Cardiac fibroblast (primary cell): ENCODE measurements at places on chromosomes 4 and X.

DNA sequence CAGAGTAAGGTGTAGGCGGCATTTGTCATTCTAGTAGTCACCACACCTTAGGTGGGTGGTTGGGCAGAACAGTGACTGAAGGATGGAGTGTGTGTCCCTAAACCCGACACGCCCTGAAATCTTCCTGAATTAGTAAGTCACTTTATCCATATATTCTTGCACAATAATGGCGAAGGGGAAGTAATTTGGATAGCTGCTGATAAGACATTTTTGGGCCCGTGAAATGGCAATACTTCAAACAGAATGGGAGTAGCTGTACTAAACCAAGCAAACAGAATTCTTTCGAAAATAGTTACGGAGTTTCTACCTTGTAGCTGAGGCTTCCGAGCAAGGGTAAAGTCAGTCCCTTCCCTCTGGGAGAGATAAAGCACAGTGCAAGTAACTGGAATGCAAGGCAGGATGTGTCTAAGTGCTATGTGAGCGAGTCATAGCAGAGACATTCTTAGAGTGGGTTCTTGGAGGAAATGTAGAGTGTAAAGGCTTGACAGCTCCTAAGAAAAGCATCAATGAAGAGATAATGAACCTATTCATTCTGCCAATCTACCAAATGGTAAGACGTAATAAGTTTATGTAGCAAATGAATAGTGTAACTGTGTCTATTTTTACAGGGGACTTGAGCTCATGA lies 72.8 kb downstream of the CLCN5 start:
- peak; percentile 80 for DNase-seq

- no peak for DNase-seq
Observed at GRCh38 chrX:24448762-24449250, 16.3 kb upstream of the PDK3 start.

DNA sequence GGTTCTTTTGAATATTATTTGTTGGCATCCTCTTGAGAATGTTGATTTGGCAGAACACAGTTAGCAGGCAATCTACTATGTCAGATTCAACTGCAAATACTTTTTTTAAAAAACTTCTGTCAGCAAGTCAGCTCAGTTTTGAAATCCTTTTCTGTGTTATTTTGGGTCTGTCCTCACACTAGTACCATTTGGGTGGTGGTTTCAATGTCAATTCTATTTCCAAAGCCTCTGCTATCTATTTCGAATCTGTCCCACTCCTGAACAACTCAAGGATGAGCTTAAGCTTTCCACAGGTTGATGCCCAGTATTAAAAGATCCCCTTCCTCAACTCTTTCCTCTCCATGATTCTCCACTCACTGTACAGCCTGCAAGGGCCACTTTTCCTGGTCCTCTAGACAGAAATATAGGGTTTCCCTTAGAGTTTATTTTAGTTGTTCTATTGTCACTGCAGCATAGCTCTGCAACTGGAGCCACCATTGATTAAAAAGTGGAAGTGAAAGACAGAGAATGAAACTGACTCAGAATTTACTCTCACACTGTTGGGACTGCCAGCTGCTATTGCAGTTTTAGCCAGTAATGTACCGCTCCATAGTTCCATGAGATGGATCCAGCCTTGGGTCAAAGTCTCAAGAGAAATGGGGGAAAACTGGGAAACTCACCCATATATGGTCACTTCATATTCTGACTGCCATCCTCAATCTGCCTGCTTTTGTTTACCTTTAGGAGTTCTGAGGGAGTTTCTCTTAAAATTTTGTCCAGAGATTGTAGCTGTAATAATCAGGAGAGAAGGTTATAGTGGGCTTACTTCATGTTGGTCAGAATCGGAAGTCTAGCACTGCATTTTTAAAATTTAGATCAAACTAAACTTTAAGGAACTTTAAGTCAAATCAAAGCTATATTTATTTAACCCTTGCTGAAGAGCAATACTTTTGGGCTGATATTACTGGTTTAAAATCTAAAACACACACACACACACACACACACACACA lies 14.6 kb downstream of the HDX start:
- DNase-seq, result no peak

GRCh38 chr4:108888769-108889168 lies 125.9 kb upstream of the ETNPPL start:
- DNase-seq, result no peak

- DNase-seq, result peak; percentile 81
Observed at GRCh38 chr4:73603271-73603710, 16.9 kb downstream of the RASSF6 start.

- no peak for DNase-seq
Observed at GRCh38 chrX:69995362-69996112, 54.2 kb downstream of the AWAT2 start.

GRCh38 chr4:150584111-150584915 lies 2.4 kb downstream of the MAB21L2 start:
- DNase-seq, result no peak

DNA sequence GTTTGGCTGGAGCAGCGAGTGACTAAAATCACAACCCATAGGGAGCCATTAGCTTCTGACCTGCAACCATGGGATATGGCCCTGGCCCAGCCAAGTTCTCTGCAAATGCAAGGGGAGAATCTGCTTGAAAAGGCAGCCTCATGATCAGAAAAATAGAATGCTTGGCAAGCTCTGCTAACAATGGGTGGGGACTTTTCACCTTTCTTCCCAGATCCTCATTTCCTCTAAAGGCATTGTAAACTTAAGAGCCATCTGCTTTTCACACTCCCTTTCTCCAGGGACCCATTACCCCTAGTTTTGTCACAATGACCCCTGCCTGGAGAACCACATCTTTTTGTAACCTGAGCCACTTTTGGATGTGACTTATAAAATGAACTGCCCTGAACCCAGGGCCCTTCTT lies 104.3 kb downstream of the PARM1 start:
- DNase-seq, result no peak

DNA sequence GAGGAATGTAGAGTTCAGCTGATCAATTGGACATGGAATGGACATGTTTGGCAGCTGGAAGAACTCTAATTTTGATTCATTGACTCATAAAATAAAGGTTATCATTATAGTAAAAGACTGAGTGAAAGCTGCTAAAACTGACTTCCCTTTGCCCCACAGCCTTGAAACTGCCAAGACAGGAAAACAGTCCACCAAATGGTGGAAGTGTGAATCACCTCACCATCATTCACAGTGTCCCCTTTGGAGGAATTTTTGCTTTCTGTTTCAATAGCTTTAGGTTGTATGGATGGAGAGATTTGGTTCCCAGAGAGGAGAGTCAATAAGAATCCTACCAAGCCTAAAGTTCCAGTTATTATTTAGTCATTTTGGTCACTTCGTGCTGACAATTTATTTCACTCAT lies 20.8 kb upstream of the FREM3 start:
- DNase-seq, result peak; percentile 39

DNA sequence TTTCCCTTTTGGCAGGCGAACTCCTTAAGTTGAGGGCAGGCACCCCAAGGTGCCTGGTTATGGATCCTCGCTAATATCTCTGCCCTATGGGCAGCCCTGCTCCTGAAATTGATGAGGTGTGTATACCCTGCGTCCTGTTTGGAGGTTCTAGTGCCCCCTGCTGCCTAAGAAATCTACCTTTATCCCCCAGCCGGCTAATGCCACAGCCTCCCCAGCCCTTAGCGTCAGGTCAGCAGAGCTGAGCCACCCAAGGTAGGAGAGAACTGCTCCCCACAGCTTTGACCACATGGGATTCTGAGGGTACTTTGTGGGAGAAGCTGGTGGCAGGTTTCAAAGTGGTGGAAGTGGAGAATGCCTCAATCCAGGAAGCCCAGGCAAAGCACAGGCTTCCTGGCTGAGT lies 50.8 kb downstream of the ANAPC4 start:
- DNase-seq, result no peak

DNA sequence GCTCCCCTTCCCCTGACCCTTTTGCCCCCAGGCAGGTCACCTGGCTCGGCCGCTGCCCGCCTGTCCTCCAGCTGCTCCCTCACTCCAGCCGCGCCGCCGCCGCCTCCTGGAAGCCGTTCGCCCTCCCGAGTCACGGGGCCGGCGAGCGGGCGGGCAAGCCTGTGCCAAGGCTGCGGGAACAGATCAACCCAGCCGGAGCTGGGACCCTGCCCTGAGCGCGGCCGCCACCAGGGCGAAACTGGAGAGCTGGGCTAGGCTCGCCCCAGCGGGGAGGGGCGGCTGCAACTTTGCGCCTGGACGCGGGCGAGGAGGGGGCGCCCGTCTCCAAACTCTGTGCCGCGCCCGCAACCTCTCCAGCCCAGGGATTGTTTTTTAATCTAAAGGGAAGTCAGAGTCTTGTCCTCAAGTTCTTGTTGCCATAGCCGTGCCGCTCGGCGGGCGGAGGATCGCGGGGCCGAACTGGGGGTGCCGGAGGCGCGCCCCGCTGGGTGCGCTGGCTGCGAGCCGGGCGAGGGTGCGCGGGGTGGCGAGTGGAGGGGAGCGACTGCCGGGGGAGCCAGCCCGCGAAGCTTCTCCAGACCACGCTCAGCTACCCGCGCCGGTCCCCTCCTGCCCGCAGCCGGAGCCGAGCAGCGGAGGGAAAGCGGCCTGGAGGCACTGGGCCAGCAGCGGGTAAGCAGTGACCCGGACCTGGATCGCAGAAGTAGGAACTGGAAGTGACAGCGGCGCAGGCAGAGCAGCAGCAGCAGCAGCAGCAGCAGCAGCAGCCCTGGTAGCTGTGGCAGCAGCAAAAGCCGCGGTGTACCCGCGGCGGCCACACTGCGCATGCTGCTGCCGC lies 13.4 kb downstream of the ARHGEF6 start:
- peak; percentile 56 for DNase-seq

- DNase-seq, result no peak
Observed at GRCh38 chr4:7981738-7982394, 42.2 kb upstream of the AFAP1 start.

- peak; percentile 75 for DNase-seq
Observed at GRCh38 chrX:24870143-24870542, 145.6 kb downstream of the ARX start.

DNA sequence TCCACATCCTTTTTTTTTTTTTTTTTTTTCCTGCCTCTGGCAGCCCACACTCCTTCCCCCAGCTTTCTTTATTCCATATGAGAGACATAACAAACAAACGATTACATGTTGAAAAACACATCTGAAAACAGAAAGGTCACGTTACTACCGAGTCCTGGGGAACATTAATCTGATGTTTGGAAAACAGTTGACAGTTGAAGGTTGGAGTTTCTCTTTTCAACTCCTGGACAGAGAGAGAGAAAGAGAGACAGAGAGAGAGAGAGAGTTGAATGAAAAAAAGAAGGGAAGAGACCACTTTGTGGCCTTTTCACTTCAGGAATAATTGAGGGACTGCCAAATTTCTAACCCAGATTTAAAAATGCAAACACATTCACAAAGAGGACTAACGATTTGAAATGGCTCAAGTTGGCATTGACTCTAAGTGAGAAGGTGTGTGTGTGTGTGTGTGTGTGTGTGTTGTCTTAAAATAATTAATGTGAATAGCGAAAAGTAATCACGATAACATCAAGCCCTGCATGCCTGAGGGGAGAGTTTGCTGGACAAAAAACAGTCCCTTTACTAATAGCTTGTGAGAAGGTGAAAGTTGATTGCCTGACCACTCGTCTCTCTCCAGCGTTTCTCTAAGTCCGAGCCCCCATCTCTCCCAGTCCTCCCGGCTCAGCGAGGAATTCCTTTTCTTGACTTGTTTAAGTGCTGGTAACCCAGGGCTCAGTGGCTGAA lies 67.3 kb downstream of the FBXO8 start:
- DNase-seq, result peak; percentile 28

GRCh38 chr4:136935871-136936270 lies 596.4 kb downstream of the PCDH18 start:
- no peak for DNase-seq

DNA sequence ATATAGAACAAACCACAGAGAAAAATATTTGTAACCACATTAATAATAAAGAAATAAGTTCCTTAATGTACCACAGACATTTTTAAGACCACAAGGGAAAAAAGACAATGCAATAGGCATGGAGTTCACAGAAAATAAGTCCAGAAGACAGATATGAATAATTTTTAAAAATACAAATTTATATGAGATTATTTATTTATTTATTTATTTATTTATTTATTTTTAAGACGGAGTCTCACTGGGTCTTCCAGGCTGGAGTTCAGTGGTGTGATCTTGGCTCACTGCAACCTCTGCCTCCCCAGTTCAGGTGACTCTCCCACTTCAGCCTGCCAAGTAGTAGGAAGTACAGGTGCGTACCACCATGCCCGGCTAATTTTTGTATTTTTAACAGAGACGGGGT lies 53.7 kb downstream of the THAP9 start:
- DNase-seq, result no peak

DNA sequence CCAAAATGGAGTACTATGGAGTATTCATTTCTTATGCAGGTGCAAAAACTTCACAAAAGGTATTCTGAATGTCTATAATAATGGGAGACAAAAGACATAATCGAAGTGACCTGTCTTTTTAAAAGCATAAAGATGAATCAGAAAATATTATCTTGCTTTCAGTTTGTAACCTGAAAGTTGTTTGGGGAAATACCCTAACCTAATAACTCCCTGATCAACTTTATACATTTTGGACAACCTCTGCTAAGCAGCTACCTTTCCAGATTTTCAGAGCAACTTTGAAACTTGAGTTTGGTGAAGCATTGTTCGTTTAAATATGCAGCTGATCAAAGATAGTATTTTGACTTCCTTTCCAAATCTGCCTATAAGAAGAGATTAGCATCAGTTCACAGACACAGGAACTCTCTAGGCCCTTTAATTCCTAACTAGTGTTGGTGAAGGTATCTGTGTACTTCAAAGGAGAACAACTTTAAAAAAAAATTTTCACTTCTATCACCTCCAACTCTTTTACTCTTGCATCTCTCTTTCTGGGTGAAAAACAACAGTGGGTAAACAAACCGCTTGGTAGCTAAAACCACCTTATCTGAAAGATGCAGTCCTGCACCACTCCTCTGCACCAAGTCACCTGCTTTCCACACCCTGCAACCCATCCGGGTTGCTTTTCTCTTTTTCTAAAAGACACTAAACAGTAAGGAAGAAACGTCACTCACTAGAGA lies 26.5 kb downstream of the CD40LG start:
- no peak for DNase-seq

GRCh38 chr4:99635601-99636000 lies 22.0 kb downstream of the C4orf54 start:
- peak; percentile 5 for DNase-seq

DNA sequence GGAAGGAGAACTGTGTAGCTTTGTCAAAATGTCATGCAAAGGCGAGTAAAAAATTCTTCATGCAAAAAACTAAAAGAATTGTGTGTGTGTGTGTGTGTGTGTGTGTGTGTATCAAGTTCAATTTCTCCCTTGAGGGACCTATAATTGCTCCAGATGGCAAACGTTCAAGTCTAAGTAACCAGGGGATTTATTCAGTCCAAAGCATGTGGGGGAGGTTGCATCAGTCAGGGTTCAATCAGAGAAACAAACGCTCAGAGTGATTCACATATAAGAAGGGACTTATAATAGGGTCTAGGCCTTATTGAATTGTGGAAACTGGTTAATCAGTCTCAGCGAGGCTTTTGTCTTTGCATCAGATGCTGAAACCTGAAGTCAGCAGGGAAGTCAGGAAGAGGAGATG lies 5.0 kb downstream of the DCAF8L1 start:
- DNase-seq, result peak; percentile 60

DNA sequence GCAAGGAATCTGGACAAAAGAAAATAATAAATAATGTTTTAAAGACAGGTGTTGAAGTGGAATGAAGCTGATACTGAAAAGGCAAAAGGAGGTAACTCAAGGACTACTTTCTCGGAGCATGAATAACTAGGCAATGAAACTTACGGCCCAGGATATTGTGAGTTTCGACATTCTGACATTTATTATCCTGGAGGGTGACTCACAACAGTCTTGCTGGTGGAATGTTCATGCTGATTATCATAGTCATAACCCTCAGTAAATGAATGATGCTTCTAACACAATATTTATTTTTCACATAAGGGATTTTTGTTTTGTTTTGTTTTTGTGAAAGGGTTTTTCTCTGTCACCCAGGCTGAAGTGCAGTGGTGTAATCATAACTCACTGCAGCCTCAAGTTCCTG lies 147.0 kb upstream of the HPGD start:
- peak; percentile 85 for DNase-seq
